ENCODE measurements at places on chromosomes 7 and 10. TPM values are rescaled to one million over a fixed set of nuclear protein-coding genes. Genes with fewer than 3 reads are reported as not detected.

CALHM3 gene
- not detected for total RNA-seq

FAM3C gene
- total RNA-seq = 45.2 TPM

SPDYE2B gene
- total RNA-seq = not detected

AKR1C2 gene
- total RNA-seq = not detected

GIMAP6 gene
- 82.2 TPM for total RNA-seq

POM121C gene
- 24.8 TPM for total RNA-seq

CACUL1 gene
- total RNA-seq = 24.3 TPM

HOGA1 gene
- 0.12 TPM for total RNA-seq

MGMT gene
- 26.5 TPM for total RNA-seq
